MV-4-11 (cell line): ENCODE measurements at places on chromosomes 16 and 17.

GRCh38 chr17:10077561-10078299 is 120.7 kb downstream of the GAS7 start:
- DNase-seq = no peak

DNA sequence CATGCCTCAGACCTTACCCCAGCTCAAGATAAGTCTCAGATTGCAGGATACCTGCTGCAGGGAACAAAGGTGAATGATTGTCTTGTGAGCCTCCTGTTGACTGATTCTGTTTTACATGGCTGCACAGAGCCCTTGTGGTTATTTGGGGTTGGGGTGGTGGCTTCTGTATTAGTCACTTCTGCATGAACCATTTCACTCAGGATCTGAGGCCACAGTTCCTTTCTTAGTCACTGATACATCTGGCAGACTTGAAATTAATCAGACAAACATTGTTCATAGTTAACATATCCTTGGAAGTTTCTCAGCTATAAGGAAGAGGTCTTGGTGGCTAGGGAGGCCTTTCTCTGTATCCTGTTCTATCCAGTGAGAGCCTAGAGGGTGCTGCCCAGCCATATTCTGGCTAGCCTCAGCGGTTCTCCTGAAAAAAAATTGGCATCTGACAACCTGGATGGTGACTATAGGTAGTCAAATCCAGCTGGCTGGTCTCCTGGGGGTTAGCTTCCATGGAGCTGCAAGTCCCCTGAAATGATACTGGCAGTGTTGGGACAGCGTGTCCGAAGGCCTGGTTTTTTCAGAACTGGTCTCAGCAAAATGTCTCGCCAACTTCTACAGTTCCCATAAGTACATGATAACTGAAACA is 8.4 kb upstream of the PLK1 start:
- DNase-seq = peak; percentile 80

DNA sequence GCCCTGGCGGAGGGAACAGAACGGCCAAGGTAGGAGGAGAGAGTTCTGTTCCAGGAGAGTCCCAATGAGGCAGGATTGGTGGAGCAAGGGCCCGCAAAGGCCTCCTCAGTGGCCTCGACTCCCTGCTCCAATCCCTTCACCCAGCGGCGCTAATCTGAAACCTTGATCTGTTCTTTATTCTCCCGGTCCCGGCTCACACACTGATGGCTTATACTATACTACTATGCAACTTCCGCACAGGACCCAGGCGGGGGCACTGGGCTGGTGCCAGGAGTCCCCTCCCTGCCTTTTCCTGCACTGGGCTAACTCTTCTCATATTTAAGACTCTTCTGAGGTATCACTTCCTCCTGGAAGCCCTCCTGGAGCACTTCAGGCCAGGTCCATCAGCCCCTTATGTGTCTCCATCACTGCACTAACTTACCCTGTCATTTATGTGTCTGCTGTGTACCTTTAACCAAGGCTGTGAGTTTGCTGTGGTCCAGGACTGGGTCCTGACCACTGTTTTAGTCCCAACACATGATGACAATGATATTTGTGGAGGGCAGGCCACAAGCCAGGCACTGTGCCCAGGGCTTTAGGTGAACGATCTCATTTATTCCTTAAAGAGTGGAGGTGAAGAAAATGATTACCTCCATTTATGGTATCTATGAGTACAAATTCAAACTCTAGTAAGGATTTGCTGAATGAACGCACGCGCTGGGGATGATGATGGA is 6.8 kb downstream of the CCDC102A start:
- DNase-seq = peak; percentile 41

DNA sequence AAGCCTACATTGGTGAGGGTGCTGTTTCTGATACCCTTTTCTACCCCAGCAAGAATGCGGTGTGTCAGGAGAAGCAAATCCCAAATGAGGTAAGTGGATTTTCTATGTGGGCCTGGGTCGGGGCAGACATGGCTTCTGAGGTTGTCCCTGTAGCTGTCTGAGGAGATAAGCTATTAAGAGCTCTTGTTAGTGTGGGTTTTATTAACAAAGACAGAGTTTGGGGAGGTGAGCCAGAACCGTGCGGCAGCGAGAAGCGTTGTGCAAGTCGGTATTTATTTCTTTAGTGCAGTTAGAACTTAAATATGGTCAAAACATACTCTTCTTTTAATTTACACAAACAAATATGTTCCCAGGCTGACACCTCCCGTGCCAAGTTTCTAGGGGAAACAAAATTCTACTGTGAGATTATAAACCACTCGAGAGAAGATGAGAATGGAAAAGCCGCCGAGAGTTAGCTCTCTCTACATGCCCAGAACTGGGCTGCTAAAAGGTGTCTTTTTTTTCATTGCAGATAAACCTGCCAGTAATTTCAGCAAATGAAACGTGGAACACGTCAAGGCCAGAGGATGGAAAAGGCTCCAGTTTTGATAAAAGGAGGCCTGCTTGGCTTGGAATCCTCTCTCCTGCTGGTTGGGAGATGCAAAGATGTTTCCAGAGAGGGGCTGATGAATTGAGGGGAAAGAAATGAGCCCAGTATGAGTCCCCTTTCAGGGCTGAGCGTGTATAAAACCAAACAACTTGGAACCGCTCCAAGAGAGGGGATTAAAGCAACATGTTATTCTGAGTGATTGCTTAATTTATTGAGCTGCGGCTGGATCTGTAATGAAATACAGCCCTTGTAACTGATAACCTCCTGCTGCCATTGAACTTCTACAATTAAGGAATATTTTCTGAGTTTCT is 254.6 kb downstream of the MRTFB start:
- DNase-seq = no peak

- DNase-seq = no peak
These were observed 221.6 kb upstream of the CHMP6 start for GRCh38 chr17:80769936-80770625.

DNA sequence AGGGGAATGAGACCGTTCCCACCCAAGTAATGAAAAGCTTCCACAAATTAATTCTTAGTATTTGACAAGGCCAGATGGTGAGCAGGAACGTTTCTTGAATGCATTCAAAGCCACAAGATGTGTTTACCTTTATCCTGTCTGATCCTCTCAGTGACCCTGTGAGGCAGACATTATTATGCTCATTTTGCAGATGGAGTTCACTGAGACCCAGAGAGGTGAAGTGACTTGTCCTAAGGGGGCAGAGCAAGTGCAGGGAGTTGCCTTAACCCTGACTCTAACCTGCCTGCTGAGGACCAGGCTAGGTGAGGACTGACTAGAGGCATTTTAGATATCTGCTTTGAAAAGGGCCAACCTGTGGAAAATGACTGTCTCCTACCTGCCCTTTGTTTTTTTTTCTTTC is 156.7 kb downstream of the HAPSTR1 start:
- DNase-seq = no peak

DNA sequence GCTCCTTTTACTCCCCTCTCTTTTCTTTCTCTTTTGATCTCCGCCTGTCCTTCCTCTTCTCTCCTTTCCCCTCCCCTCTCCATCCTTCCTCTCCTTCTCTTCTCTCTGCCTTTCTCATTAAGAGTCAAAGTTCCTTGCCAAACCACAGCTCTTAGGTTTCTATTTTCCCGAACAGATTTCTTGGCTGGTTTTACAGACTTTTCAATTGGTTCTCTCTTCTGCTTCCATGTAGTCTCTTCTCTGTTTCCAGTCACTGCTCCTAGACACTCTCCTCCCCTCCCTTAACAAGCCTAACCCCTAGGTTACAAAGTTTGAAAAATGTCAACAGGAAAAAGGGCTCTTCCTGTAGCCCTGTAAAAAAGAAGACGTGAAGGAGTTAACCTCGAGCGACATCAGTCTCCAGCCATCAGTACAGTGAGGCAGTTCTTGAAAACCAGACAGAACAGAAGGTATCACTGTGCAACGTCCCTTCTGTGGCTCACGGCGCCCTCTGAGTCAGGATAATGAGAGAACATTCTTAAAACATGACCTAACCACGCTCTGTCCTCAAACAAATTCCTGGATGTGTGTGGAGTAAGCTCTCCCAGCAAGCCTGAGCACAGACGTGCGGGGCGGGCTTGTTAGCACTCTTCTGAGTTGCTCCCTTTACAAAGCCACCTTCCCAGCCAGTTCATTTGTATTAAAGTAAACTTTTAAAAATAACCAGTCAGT is 11.6 kb upstream of the MARCHF10 start:
- peak; percentile 33 for DNase-seq

GRCh38 chr17:4972322-4972721 is 4.7 kb upstream of the SPAG7 start:
- no peak for DNase-seq

GRCh38 chr16:23871924-23872323 is 36.1 kb downstream of the PRKCB start:
- DNase-seq = no peak

- no peak for DNase-seq
These were observed 37.2 kb downstream of the CCDC182 start for GRCh38 chr17:57707892-57708291.

GRCh38 chr17:50508573-50509460 is 578 bp downstream of the MYCBPAP start:
- no peak for DNase-seq

GRCh38 chr17:75228847-75229246 is 23.4 kb downstream of the NUP85 start:
- peak; percentile 72 for DNase-seq

DNA sequence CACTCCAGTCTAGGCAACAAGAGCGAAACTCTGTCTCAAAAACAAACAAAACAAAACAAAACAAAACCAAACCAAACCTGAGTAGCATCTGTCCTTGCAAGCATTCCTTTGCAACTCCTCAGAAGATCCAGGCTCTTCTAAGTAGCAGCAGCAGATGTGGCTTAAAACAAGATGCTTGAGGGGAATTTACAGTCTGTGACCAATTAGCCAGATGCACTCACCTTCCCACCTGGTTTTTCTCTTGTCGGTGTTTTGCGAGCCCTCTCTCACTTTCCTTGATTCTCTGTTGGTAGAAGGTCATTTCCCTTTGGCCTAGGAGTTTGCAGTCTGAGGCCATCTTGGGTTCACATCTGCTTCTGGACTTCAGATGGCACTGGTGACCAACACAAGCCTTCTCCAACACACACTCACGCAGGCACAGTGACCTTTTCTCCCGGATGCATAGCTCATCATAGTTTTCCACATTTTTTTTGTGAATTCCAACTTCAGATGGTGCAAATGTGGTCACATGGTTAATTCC is 276.8 kb downstream of the STX8 start:
- DNase-seq = no peak

- no peak for DNase-seq
These were observed 55.9 kb upstream of the SLC5A11 start for GRCh38 chr16:24789881-24790280.

GRCh38 chr17:55285340-55286301 is 20.9 kb downstream of the HLF start:
- no peak for DNase-seq

DNA sequence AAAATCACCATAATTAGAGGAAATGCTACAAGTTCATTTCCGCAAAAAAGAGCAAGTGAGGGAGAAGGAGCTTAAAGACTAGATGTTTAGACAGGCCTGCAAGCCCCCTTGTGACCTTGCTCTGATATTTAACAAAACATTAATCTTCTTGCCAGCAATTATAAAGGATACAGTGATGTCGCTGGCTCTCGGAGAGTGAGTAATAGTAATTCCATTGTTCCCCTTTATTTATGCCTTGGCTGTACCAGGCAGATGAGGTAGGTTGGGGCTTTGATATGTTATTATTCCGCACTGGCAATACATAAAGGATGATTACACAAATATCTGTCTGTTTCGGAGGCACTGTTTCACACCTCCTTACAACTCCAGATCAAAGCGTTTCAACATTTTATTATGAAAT is 204.8 kb upstream of the SALL1 start:
- no peak for DNase-seq

- DNase-seq = peak; percentile 90
These were observed 2.6 kb downstream of the RIPOR1 start for GRCh38 chr16:67531247-67531646.
